ENCODE measurements at places on chromosomes 3 and 15. TPM values are rescaled to one million over a fixed set of nuclear protein-coding genes. Genes with fewer than 3 reads are reported as not detected.

The ACAD9 gene
- 27.2 TPM for polyA plus RNA-seq

The CMTM6 gene
- polyA plus RNA-seq, result 30.9 TPM

DNA sequence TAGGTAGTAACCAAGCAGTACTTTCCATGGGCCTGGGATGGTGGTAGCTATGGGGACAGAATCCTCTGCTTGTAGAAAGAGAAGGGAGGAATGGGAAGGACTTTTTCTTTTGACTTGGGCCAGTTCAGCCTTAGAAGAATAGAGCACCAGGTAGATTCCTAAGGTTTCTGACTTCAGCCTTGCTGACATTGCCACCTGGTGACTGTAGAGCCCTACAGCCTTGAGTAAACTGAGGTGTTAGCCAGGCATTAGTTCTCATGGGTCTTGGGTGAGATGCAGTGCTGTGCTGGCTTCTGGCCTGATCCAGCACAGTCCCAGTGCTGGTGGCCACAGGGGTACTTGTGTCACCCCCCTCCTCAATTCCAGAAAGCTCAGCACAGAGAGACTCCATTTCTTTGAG is 171.1 kb downstream of the ZBBX start:
- H3K27me3 ChIP-seq, result no peaks in the 10 kb centered on the region
- DNase-seq, result no peak
- H3K4me3 ChIP-seq, result no peak overlapping the region
- no peak overlapping the region for H3K27ac ChIP-seq
- H3K36me3 ChIP-seq, result no peaks in the 10 kb centered on the region

DNA sequence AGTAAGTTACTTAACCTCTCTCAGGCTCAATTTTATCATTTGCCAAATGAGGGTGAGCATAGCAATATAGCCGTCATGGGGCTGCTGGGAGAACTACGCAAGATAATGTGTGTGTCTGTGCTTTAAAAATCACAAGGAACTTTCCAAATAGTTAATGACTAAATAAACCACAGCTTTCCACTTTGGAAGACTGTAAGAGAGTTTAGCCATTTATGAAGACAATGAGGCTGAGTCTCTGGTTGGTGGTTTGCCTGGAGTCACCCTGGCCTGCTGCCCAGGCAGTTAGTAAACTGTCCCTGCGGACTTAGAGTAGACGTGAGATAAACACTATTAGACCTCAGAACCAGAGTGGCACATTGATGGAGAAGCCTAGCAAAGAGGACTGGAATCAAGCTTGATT is 357.7 kb downstream of the CLSTN2 start:
- H3K4me3 ChIP-seq, result no peak overlapping the region
- H3K27ac ChIP-seq, result no peak overlapping the region
- DNase-seq, result peak; percentile 13
- H3K4me1 ChIP-seq, result no peaks in the 10 kb centered on the region
- no peaks in the 10 kb centered on the region for H3K36me3 ChIP-seq

- peaks cover 8% of the 10 kb centered on the region for H3K36me3 ChIP-seq
- peak overlapping the region; percentile 92 for H3K4me3 ChIP-seq
- DNase-seq, result no peak
- no peaks in the 10 kb centered on the region for H3K27me3 ChIP-seq
These were observed 1.5 kb upstream of the TCF12 start for GRCh38 chr15:56916825-56917477.

DNA sequence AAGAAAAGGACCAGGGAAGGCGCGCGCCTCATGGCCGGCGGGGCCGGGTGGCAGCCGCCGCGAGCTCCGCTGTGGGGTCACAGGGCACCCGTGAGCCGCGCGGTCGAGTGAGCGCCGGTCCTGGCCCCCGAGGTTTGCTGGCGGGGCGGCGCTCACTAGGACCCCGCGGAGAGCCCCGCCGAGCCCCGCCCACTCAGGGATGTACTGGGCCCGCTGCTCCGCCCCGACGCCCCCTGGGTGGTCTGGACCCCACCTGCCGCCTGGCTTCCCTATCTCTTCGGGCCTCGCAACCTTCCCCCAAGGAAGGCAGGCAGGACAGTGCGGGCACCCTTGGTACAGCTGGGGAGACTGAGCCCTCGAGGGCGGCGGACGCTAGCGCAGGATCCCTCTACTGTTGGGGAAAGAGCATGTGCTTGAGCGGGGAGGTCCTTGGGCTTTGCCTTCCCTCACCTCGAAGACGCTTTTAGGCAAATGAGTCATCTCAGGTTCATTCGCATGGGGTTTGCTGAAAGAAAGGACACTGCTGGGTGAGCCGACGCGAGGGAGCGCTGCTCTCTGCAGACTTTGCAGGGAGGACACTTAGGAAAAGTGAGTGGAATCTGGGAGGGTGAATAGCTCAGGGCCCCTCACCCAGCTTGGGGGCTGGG is at the start of gene CHRNB4:
CHRNB4 (minus strand) TSS at position 109 of the 647 bp plus-strand sequence; CDS start at position 32, 77 bp downstream.
- peak within 1 kb of the TSS; percentile 41 for H3K4me3 ChIP-seq
- peak; percentile 43 for DNase-seq
- H3K27me3 ChIP-seq, result peaks cover 28% of the 10 kb centered on the region
- H3K4me1 ChIP-seq, result peaks cover 17% of the 10 kb centered on the region
- H3K27ac ChIP-seq, result no peak within 1 kb of the TSS

GRCh38 chr15:74642734-74643664 is 27.4 kb downstream of the CLK3 start:
- no peaks in the 10 kb centered on the region for H3K27me3 ChIP-seq
- no peak overlapping the region for H3K4me3 ChIP-seq
- H3K27ac ChIP-seq, result no peak overlapping the region
- no peak for DNase-seq
- H3K36me3 ChIP-seq, result peaks cover 41% of the 10 kb centered on the region
- peaks cover 10% of the 10 kb centered on the region for H3K4me1 ChIP-seq

- DNase-seq, result no peak
- peaks cover 22% of the 10 kb centered on the region for H3K36me3 ChIP-seq
- H3K27me3 ChIP-seq, result no peaks in the 10 kb centered on the region
- no peak overlapping the region for H3K27ac ChIP-seq
- no peak overlapping the region for H3K4me3 ChIP-seq
These were observed 96.6 kb upstream of the FLNB start for GRCh38 chr3:57911593-57911992.

- no peak for DNase-seq
- H3K36me3 ChIP-seq, result peaks cover 12% of the 10 kb centered on the region
- no peak overlapping the region for H3K4me3 ChIP-seq
These were observed 37.0 kb downstream of the OPA1 start for GRCh38 chr3:193630005-193630404.

DNA sequence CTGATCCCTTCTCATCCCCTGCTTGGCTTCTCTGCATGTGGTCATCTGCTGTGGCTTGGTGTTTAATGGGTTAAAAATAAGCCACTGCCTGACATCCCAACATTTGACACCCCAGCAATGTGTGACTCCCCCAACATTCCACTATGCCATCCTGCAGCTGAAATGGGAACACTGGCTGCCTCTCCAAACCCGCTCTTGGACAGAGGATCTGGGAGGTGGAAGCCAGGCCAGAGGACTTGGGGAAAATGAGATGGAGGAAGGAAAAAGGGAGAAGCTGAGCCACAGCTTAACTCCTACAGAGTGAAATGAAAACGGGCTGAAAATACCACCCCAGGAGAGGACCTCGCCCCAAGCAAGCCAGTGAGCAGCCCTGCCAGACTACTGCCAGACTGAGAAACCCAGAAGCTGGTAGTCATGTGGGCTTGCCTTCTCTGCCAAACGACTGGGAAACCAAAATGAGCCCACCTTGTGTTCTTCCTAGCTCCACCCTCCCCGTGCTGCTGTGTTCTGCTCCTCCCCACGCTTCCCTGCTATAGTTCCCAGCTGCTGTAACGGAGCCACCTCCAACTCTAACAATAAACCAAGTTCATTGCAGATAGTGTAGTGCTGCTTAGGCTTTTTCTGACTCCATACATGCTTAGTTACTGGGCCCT is 13.7 kb downstream of the MAP1A start:
- H3K36me3 ChIP-seq, result peaks cover 34% of the 10 kb centered on the region
- peaks cover 18% of the 10 kb centered on the region for H3K4me1 ChIP-seq
- no peaks in the 10 kb centered on the region for H3K27me3 ChIP-seq
- DNase-seq, result peak; percentile 60
- peak overlapping the region; percentile 9 for H3K27ac ChIP-seq

DNA sequence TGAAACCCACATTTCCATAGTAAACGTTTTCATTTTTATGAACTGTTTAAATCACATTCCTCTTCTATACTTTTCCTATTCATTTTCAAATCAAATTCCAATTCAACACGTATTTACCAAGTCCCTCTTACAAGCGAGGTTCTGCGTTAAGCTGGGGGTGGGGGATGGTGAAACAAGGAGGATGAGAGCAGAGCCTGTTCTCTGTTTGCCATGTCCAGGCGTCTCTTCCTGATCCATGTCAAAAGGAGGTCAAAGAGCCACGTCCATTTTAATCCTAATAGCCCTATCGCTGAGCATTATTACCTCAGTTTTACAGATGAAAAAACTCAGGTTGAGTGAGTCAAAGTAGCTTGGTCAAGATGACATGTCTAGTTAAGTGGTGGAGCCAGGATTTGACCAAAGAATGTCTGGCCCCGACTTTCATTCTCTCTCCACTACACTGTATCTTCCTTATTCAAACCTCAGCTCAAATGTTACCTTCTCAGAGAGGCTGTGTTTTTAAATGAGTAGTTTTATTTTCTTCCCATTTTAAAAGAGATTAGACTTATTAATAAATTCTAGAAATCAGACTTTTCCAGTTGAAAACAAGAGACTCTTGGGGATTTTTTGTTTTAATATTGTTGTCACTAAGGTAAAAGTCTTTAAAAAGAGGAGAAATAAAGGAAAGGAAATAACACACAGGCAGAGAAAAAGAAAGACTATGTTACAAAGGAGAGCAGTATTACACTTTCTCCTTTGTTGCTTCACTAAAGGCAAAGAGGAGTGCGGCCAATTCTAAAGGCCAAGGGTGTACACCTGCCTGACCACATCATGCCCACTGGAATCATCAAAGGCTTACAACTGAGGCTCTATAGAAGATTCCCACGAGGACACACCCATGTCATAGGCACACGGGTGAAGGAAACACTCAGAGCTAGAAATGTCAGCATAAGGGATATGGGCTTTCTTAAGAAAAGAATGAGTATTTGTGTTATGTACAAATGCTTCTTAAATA is 42.4 kb downstream of the MYO5A start:
- H3K27me3 ChIP-seq, result no peaks in the 10 kb centered on the region
- H3K4me1 ChIP-seq, result peaks cover 3% of the 10 kb centered on the region
- no peaks in the 10 kb centered on the region for H3K36me3 ChIP-seq
- no peak overlapping the region for H3K4me3 ChIP-seq
- no peak for DNase-seq
- H3K27ac ChIP-seq, result no peak overlapping the region

DNA sequence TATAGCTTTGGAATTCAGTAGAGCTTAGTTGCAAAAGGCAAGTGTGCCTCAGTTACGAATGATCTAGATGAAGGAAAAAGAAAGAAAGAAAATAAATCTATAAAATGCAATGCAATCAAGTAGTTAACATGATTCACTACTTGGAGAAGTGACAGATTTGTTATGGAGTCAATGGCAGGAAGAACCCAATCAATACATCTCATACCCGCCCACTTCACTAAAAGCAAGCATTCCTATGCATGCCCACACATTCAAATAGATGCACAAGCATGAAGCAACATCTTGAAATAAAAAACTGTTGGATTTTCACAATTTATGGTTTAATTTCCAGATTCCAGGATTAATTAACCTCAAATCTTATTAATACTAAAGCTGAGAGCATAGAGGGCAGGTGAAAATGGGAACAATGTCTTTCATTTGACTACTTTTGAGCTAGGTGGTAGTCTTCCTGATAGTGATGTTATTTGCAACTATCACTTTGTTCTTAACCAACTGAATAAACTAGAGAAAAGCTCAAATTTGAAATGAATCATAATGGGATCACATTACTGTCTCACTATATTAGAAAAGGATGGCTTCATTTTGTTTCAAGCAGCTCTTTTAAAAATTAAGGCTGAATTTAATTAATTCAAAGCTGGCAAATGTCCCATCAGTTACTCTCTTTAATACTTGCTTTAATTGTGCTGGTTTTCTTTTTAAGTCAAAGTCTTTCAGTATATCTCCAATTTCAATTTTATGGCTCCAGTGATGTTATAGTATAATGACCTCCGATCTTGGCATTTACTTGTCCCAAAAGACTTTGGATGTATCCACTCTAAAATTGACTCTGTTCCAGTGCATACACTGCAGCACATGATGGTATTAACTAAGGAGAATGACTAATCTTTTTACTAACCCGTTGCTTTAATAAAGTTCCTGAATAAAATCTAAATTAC is 46.7 kb upstream of the CCDC50 start:
- DNase-seq, result peak; percentile 44
- no peak overlapping the region for H3K27ac ChIP-seq
- H3K27me3 ChIP-seq, result no peaks in the 10 kb centered on the region
- H3K4me1 ChIP-seq, result no peaks in the 10 kb centered on the region
- H3K4me3 ChIP-seq, result no peak overlapping the region

- H3K4me3 ChIP-seq, result no peak overlapping the region
- peak; percentile 38 for DNase-seq
- no peaks in the 10 kb centered on the region for H3K36me3 ChIP-seq
These were observed 1.2 kb upstream of the MLF1 start for GRCh38 chr3:158569794-158570193.

DNA sequence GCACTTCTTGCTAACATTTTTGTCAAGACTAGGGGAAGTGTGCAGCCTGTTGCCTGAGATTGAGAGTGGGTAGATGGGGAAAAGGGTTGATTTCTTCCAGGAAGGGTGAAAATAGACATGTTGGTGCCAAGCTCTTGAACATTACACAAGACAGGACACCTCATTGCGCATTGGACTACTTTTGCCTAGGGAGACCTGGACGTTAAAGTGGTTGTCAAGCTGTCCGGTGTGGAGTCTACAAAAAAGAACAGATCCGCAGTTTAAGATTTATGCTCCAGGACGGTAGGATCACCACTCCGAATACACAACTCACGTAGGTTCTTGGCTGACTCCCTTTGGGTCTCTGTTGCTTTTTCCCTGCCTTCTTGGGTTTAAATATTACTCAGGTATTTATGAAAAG is 56.3 kb upstream of the LRIG1 start:
- H3K27me3 ChIP-seq, result no peaks in the 10 kb centered on the region
- H3K27ac ChIP-seq, result no peak overlapping the region
- DNase-seq, result no peak
- H3K36me3 ChIP-seq, result no peaks in the 10 kb centered on the region
- no peak overlapping the region for H3K4me3 ChIP-seq

GRCh38 chr15:100890051-100890720 is 10.6 kb downstream of the ALDH1A3 start:
- H3K27me3 ChIP-seq, result peaks cover 9% of the 10 kb centered on the region
- DNase-seq, result no peak
- no peak overlapping the region for H3K27ac ChIP-seq

GRCh38 chr3:170811515-170811914 is 58.5 kb downstream of the RPL22L1 start:
- no peaks in the 10 kb centered on the region for H3K36me3 ChIP-seq
- H3K27ac ChIP-seq, result no peak overlapping the region
- H3K4me1 ChIP-seq, result peaks cover 29% of the 10 kb centered on the region
- peaks cover 2% of the 10 kb centered on the region for H3K27me3 ChIP-seq
- no peak overlapping the region for H3K4me3 ChIP-seq

GRCh38 chr3:129358177-129358771 is 70.2 kb downstream of the EFCAB12 start:
- no peaks in the 10 kb centered on the region for H3K27me3 ChIP-seq
- no peak overlapping the region for H3K4me3 ChIP-seq
- no peak overlapping the region for H3K27ac ChIP-seq

- H3K36me3 ChIP-seq, result no peaks in the 10 kb centered on the region
- no peak overlapping the region for H3K27ac ChIP-seq
- no peaks in the 10 kb centered on the region for H3K27me3 ChIP-seq
- no peak for DNase-seq
These were observed 602.4 kb downstream of the UNC13C start for GRCh38 chr15:54580643-54581042.

All from muscle of leg (tissue), 16 donors.